Activated T-cell treated with anti-CD3 and anti-CD28 coated beads for 4 hours (primary cell): ENCODE measurements at places on chromosomes 5 and 9.

GRCh38 chr5:158462349-158463114, 603.6 kb upstream of the CLINT1 start:
- no peak for DNase-seq

DNA sequence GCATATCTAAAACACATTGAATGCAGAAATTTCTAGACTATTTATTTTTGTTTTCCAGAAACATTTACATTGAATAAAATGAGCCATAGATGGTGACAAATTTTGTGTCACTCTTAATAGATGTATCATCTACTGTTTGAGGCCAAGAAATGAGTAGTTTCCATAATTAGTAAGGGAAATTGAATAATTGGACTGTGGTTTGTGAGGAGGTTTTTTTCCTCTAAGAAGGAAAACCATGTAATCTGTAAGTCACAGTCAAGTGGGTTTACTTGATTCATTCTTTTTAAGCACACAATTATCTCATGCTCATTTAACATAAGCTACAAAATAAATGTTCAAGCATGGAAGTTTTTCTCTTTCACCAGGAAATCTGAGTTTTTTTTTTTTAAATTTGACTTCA, 876.4 kb downstream of the NR2F1-AS1 start:
- DNase-seq, result no peak

- no peak for DNase-seq
These were observed 23.7 kb upstream of the NPR3 start for GRCh38 chr5:32687499-32687831.

DNA sequence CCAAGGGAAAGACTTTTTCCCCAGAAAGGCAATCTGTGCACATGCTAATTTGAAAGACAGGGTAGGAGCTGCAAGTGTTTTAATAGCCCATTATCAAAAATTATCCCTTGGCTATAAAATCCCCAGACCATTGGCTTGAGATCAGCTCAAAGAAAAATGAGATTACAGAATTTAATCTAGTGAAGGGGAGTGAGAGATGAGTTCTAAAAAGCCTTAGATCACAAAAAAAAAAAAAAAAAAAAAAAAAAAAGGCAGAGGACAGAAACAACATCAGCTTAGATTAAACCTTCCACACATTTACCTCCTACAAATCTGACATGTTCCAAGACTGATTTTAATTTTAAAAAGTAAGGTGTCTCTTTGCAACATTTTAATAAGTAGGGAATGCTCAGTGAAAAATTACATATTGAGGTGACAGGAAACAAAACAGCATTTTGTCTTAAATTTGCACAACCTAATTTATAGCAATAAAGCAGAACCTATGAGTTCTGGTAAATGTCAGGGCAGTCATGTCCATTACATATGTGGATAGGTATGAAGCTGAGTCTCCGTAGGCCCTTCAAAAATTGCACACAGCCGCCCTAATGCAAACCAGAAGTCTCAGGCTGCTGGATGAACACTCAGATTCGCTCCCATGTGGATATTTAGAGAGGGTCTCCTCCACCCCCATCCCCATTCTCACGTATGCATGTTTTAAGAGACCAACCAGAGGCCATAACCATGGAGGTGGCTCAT, 43.4 kb downstream of the NFIB start:
- DNase-seq, result no peak

DNA sequence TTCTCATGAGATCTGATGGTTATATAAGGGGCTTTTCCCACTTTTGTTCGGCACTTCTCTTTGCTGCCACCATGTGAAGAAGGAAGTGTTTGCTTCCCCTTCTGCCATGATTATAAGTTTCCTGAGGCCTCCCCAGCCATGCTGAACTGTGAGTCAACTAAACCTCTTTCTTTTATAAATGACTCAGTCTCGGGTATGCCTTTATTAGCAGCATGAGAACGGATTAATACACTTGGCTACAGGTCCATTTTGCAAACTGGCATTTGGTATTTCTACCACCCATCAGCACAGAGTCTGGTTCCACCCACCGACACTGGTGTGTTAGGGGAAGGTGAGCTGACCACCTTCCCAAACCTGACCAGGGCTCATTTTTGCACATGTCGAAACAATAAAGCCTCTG, 47.9 kb upstream of the RARS1 start:
- DNase-seq, result no peak

DNA sequence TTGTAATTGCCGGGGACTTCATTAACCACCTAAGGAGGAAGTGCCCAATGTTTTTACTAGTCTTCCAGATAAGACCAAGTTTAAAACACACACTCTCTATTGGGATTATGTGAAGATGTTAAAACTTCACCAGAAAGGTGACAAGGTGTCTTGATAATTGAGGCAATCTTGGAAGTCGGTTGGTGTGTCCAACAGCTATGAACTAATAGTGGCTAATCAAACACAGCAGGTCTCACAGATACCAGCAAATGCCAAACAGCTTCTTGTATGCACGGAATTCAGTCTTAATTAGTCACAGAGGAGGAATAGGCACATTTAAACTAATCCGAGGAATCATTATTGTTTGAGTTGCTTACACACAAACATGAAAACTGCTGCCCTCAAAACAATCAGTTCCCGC, 214.5 kb downstream of the SEC61B start:
- DNase-seq, result no peak

GRCh38 chr9:113154471-113154870, 3.7 kb downstream of the SLC31A2 start:
- no peak for DNase-seq

DNA sequence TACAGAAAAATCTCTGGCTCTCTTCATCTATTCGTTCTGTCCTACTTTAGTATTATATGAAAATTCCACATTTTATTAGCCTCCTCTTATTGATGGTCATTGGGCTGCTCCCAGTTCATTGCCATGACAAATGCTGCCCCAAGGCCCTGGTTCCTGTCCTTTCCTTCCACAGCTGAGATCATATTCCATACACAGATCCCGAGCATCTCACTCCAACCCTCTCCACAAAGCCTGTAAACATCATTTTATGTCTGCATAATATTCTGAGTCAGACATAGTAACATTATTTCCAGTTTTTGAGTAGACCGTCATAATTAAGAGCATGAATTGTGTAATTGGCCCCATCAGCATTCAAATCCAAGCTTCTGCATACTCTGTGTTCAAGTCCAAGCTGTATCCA, 86.3 kb downstream of the MVB12B start:
- no peak for DNase-seq

- DNase-seq, result peak; percentile 11
These were observed 21.1 kb downstream of the TLE4 start for GRCh38 chr9:79592726-79593493.

- DNase-seq, result no peak
These were observed 14.2 kb upstream of the C5orf46 start for GRCh38 chr5:147920420-147921030.

DNA sequence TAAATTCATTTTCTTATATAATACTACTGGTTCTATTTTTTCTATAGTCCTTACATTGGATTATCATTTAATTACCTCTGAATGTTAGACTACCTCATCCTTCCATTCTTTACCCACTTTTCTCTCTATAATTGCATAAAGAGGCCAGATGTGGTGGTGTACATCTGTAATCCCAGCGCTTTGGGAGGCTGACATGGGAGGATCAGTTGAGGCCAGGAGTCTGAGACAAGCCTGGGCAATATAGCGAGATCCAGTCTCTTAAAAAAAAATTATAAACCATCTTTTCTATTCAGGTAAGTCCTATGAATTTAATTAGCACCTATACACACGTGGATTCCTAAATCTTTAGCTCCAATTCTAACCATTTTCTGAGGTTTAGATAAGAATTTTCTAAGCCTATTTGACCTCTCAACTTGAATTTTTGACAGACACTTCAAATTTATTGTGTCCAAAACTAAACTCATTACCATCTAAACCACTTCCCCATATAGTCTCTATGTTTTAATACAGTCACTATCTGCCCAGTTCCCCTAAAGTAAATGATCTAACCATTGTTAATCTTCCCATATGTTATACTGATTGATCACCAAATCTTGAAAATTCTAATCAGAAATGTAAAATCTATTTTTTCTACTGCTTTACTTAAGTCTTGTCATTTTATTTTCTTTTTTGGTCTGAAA, 33.0 kb upstream of the CHD1 start:
- no peak for DNase-seq

- DNase-seq, result no peak
These were observed 89.7 kb upstream of the PARP8 start for GRCh38 chr5:50576686-50577256.

DNA sequence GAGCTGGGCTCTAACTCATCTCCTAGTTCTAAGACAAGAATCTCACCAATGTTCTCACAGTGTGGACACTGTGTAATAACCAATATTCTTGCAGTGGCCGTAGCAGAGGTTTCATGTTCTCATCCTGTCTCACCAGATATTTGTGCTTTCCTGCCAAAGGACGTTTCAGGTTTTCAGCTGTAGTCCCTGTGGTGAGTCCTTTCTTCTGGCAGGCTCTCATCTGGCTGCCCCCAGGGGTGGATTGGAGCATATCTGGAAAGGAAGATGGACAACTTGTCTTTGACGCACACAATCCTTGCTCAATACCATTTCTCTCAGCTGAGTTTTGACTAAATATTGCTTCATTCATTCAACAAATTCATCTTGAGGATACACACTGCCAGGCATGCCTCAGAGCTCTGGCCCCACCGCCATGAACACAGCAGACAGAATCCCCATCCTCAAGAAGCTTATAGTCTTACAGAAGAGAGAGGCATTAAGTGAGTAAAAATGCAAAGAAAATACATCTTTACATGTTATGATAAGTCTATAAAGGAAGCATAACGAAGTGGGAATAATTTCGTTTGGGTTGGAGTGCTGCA, 33.8 kb upstream of the NEURL1B start:
- no peak for DNase-seq

- DNase-seq, result no peak
These were observed 115.5 kb upstream of the KLF4 start for GRCh38 chr9:107605041-107605440.

DNA sequence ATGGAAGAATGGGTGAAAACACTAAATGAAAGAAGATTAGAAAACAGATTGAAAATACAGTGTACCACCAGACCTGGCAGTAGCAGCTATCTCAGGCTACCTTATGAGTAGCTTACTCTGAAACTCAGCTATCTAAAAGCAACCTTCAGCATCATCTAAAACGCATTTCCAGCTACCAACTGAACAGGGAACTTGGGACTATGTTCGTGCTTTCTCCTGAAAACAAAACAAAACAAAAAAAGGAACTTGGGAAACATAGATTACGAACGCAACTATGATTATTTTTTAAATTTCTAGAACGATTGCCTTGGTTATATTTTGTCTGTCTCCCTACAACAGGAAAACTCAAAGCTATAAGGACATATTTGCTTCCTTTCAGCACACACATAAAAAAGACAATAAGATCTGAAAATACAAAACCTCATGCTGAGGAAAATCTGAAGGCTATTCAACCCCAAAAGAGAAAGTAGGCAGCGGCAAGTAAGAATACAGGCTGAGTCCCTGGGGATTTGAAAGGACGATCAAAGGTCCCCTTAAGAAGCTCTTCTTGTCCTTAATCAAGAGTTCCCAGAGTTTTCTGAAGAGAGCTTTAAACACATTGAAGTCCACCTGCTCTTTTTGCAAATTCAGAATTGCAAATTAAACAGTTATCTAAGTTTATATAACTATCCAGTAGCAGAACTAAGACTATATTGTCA, 53.4 kb downstream of the OR2K2 start:
- no peak for DNase-seq

DNA sequence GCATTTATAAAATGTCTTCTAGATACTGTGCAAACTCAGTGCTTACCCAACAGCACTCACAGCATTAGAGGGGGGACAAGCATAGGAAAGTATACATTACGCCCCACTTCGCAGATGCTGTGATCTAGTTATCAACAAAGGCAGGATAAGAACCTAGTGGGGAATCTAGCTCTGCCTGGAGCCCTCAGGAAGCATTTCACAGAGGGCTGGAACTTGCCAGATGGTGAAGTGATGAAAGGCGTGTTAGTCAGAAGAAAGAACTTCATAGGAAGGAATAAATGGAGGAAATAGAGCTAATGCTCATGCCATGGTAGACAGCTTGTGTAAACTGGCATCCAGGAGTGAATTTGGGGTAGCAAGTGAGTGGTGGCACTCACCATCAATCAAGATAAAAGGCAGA, 25.8 kb downstream of the DIRAS2 start:
- no peak for DNase-seq

- peak; percentile 11 for DNase-seq
These were observed 89.8 kb downstream of the SLC1A3 start for GRCh38 chr5:36696059-36696673.

- DNase-seq, result no peak
These were observed 401.6 kb upstream of the PRR16 start for GRCh38 chr5:120062515-120062917.

GRCh38 chr5:157050050-157050449, 8.9 kb downstream of the HAVCR1 start:
- DNase-seq, result no peak

GRCh38 chr5:150104550-150104870, 18.2 kb upstream of the CSF1R start:
- no peak for DNase-seq

DNA sequence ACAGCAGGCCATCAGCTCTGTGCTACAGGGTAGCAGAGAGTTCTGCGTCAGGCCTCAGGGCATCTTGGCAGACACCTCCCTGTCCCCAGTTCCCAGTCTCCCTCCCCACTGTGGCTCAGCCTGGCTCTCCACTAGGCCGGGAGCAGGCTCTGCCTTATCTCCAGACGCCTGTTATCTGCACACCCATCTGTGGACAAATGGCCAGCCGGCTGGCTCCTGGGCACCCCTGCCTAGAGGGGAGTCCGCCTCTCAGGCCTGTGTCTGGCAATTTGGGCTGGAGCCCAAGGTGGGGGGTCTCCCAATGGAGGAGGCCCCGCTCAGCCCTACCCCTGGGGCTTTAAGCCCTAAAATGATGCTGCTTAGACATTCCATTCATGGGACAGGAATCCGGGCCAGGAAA, 39.2 kb upstream of the HAND1 start:
- DNase-seq, result no peak

DNA sequence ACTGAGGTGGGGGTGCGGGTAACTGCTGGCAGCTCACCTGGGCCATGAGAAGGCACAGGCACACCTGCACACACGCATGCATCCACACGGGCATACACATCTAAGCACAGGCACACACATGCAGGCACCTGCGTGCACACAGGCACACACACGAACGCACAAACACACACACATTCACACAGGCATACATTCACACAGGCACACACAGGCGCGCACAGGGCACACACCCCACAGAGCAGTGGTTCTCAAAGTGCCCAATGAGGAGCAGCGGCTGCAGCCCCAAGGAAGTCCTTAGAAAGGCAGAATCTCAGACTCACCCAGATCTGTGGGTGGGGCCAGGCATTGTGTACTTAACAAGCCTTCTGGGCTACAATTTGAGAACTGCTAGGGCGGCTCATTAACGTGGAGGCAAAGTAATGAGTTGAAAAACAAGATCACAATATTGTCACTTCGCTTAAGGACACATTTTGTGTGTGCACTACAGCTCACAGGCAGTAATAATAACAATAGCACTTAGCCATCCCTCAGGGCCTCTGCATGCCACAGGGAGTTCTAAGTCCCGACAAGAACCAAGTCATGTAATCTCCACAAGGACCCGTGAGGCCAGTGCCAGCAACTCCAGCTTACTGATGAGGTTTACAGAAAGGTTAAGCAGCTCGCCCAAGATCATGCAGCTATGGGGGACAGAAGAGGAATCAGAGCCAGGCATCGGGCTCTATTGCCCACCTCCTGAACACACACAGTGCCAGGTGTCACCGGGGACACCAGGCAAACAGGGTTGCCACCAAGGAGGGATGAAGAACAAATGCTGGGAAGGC, 91.6 kb downstream of the ROR2 start:
- no peak for DNase-seq
